ENCODE measurements at places on chromosomes 16 and 17. TPM values are rescaled to one million over a fixed set of nuclear protein-coding genes. Genes with fewer than 3 reads are reported as not detected.

DNA sequence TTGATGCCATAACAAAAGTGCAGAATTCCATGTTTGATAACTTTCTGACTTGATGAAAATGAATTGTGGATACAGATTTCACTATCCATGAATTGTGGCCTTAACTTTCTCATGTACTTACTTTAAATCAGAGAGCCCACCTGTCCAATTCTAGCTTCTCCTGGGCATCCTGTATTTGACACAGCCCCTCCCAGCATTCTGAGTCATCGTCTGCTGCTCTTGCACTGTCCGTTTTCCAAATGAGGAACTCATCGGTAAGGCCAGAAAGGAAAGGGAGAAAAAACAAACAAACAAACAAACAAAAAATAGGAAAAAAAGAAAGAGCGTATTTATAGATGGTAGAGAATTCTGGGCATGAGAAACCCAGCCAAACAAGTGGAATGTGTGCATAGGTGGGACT lies 361.6 kb downstream of the WWOX start:
- H3K36me3 ChIP-seq = no peaks in the 10 kb centered on the region
- no peak overlapping the region for H3K27ac ChIP-seq
- H3K4me3 ChIP-seq = no peak overlapping the region
- no peak for DNase-seq
- no peaks in the 10 kb centered on the region for H3K27me3 ChIP-seq

DNA sequence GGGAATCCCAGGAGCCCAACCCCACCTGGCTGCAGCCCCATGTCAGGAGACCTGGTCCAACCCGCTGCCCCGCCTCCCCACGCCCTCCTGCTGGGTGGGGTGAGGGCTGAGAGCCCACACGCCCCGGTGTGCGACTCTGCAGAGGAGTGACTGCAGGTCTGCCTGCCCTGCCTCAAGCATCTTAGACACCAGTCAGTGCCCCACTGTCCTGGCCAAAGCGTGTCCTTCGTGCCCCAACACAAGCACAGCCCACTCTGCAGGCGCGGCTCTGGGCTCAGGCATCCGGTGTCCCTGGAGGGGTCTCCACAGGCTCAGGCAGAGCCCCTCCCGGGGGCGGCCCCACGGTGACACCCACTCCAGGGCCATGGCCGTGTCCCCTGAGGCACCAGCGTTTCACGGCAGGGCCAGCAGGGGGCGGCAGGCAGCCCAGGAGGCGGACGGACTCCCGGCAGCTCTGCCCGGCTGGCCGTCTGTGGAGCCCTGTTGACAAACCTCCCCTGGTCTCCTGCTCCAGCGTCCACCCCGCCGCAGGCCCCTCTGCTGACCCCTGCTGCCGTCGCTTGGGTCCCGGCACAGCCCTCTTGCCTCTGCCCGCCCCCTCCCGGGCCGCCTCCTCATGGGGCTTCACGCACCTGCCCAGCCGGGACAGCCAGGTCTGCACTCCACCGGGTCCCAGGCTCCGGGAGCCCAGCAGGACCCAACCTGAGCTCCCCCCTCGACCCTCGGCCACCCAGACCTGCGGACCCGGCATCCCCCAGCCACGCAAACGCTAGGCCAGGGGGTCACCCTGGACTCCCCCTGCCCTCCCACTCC lies 8.6 kb upstream of the UBE2I start:
- H3K27ac ChIP-seq = no peak overlapping the region
- no peak overlapping the region for H3K4me3 ChIP-seq
- H3K4me1 ChIP-seq = peaks cover 34% of the 10 kb centered on the region
- DNase-seq = peak; percentile 55
- H3K36me3 ChIP-seq = no peaks in the 10 kb centered on the region

- no peak overlapping the region for H3K27ac ChIP-seq
- H3K27me3 ChIP-seq = no peaks in the 10 kb centered on the region
- H3K4me3 ChIP-seq = no peak overlapping the region
- no peaks in the 10 kb centered on the region for H3K4me1 ChIP-seq
- DNase-seq = no peak
Observed at GRCh38 chr16:57544124-57544653, 1.7 kb downstream of the ADGRG5 start.

CCL14 gene
- not detected for total RNA-seq
